Mucosa of descending colon (tissue), 3 donors: ENCODE measurements at places on chromosomes 1 and 21. TPM values are rescaled to one million over a fixed set of nuclear protein-coding genes. Genes with fewer than 3 reads are reported as not detected.
A peak's percentile ranks its signal among the peaks of the same experiment; 100 is the strongest.

DNA sequence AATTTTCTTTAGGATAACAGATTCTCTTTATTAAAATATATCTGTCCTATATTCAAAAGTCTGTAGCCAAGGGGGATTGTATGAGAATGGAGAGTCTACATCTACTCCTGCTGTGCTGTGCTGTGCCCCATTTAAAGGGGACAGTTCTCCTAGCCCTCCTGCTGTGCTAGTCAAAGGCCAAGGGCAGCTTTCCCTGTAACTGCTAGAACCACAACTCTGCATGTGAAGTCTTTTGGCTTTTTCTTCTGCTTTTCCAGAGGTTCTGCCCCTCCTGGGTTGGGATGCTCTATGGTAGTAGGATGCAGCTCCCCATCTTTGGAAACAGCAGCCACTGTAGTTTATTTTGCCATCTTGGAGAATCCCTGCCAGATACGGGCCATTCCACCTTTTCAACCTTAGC is 197.5 kb upstream of the JUN start:
- DNase-seq = no peak

LHX8 gene
- not detected for total RNA-seq

DNA sequence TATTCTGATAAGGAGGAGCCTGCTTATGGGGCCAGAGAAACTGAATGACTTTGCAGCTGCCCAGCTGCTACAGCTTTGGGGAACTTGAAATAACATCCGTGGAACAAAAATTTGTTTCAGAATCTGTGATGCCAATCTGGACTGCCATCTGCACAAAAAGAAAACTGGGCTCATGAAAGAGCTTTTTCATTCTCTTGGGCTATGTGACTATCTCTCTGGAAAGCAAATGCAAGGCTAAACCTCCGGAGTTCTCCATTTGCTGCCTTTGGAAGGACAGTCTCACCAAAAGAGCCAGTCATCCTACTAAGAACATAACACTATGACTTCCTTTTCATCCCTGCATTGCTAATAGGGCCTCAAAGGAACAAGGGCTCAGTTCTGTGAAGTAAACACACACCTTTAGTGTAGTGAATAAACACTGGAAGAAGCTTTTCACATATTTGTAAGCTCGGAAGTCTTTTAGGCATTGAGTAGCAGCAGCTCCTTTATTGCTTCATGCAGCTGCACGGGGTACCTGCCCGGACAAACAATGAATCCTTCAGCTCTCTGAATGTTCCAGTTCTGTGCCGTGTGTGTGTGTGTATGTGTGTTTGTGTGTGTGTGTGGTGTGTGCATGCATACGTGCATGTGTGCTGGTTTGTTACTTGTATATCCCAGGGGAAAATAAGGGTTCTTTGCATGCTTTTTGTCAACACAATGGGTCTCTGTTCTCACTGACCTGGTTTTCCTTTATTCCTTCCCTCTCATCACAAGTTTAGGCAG is 255.5 kb upstream of the SGIP1 start:
- DNase-seq = no peak

DNA sequence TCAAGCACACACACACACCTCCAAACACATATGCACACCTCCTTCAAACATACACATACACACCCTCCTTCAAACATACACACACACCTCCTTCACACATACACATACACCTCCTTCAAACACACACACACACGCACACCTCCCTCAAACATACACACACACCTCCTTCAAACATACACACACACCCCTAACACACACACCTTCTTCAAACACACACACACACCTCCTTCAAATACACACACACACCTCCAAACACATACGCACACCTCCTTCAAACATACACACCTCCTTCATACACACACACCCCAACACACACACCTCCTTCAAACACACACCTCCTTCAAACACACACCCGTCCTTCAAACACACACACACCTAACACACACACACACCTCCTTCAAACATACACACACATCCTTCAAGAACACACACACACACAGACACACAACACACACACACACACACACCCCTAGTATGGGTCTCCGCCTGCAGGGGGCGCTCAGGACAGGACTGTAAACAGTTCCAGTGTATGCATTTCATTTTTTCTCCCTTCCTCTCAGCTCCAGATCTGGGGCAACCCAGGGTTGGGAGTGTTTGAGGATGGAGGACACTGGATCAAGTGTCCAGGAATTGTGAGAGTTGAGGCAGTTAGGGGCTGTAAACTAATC is 12.1 kb downstream of the LGR6 start:
- no peak for DNase-seq

DNA sequence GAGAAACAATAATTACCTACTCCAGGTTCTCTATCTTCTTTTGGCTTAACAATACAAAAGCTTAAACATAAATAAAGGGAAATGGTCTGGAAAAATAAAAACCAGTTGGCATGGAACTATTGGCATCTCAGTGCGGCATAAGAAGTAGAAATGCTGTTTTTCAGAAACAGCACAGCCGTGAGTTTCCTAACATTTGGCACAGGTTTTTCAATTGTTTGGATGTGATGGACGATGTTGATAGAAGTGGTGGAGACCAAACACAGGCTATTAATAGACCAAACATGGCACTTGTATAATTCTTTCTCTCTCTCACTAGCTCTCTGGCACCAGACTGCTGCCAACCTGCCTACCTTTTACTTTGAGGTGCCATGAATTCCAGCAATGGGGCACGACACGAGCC is 36.2 kb downstream of the KCNN3 start:
- DNase-seq = no peak

WNT4 gene
- 2.5 TPM for total RNA-seq

PRAMEF1 gene
- total RNA-seq = not detected

- no peak for DNase-seq
Observed at GRCh38 chr1:229234870-229235472, 35.9 kb upstream of the RAB4A start.

GRCh38 chr1:232634096-232634495 is 4.2 kb upstream of the SIPA1L2 start:
- DNase-seq = peak; percentile 78

ZBTB37 gene
- 13.2 TPM for total RNA-seq

- DNase-seq = peak; percentile 58
Observed at GRCh38 chr1:27724961-27725373, 794 bp upstream of the FAM76A start.

DNA sequence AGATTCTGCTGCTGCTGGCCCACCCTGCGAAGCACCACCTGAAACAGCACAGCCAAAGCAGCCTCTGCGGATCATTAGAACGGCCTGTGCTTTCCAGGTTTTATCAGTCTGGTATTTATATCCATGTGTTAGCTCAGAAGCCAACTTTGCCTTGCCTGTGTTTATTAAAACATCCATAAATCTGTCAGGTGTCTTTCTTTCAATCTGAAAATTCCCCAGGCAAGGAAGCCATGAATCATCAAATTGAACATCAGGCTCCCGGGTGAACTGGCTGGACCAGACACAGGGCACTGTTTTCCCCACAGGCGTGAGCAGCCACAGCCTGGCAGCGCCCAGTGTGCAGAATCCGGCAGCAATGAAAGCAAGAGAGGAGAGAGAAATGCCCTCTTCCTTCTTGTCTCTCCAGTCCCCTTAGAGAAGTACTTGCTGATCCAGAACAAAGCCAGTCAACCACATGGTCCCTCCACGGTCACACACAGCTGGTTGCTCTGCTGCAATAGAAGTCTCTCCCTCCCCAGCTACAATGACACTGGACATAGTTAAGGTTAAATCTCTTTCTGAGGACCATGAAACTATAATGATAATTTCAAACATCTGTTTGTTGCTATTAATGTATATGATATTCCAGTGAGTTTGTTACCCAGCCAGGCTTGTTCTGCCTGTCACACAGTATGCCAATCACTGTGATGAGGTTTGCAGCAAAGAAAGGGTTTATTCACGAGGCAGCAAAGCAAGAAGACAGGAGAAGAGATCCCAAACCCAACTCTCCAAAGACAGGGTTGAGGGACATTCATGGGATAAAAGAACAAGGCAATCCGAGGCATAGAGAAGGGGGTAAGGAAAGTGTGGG is 212.1 kb upstream of the FMN2 start:
- DNase-seq = no peak

BMP8B gene
- 18.7 TPM for total RNA-seq

DNA sequence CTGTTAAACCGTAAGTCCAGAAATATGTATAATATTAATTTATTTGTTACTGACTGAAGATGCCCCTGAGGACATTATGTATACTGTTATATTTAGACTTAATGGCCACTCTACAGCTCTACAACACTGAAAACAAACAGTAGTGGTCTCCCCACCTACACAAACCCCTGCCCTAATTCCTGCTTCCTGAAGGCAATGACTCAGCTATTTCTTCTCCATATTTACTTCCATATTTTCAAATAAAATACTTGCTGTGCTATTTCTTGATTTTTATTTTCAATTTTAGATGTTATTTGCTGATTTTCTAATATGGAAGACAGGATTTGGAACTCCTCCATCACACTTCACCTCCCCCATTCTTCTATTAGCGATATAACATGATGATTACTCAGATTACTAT is 97.6 kb downstream of the PCNX2 start:
- no peak for DNase-seq

DNA sequence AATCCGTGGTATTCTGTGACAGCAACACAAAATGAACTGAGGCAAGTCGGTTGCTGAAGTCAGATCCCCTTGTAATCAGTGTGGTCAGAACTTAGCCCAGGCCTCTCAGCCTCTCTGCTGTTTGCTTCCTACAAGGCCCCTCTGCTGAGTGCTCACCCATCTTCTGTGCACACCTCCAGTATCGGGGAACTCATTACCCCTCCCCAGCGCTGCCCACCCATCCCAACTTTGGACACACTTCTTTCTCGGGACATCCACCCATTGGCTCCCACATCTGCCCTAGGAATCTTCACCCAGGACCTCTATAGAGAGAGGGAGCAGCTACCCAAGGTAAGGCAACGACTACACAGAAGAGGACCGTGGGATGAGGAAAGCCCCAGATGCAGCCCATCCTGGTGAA is 217.5 kb downstream of the MATN1 start:
- no peak for DNase-seq

CLCA1 gene
- total RNA-seq = 1,288 TPM

TESK2 gene
- total RNA-seq = 10.8 TPM

- DNase-seq = no peak
Observed at GRCh38 chr1:76543495-76543894, 323.8 kb upstream of the ST6GALNAC5 start.

GRCh38 chr21:35265170-35265877 is 216.2 kb upstream of the RUNX1 start:
- DNase-seq = no peak

KRTAP8-1 gene
- total RNA-seq = not detected

- peak; percentile 100 for DNase-seq
Observed at GRCh38 chr1:156504821-156505678, 4.5 kb upstream of the MEF2D start.
